ENCODE measurements at places on chromosomes 3 and 15.

DNA sequence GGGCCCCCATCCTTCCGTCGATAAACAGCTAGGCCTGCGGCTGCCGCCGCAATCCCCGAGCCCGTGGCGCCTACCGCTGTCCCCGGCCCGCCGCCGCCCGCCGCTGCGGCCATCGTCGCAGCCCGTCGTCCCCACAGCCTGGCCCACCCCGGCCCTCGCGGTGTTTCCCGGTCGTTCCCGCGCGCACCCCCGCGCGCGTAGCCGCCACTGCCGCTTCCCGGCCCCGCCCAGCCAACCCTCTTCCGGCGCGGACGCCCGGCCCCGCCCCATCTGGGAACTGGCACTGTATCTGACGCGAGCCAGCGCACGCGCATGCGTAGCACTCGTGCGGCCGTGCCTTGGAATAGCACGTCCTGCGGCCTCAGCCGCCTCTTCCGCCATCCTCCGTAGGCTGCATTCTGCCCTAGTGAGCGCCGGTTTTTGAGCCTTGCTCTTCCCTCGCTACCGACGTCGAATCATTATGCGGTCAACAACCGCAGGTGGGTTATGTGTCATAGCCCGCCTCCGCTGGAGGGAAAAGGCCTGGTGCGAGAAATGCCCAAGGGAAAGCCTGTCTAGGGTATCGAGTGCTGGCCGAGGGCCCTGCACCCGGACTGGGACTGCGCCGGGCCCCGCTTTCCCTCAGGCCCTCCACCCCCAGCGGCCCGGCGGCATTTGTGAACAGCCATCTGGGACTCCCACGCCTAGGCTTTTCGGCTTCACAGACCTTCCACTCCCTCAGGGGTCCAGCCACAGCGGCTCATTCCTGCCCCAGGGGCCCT is at the start of gene SMARCC1:
TSS of gene SMARCC1 (minus strand) at position 209 of the 761 bp plus-strand sequence. CDS start at position 113, 96 bp downstream.
- peak; percentile 94 for DNase-seq

- DNase-seq, result no peak
These were observed 448.0 kb upstream of the NECTIN3 start for GRCh38 chr3:110623571-110623970.

GRCh38 chr3:51358981-51359380 is 26.1 kb upstream of the MANF start:
- no peak for DNase-seq

- no peak for DNase-seq
These were observed 19.8 kb upstream of the MTHFS start for GRCh38 chr15:79916502-79917132.

DNA sequence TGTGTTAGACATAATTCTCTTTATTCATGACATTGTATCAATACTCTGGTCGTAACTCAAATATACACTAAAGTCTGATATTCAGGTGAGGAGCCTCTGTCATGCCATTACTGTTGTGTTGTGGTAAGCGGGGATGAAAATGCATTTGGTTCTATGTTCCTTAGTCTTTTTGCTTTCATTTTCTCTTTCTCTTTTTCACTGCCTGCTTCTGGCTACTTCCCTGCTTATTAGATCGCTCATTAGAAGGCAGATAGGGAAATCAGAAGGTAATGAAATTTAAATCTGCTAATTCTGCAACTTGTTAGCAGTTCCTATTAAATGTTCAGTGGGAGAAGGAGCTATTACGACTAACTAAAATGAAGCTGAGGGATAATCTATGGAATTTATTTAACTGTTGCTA is 345.0 kb downstream of the GRM7 start:
- no peak for DNase-seq

GRCh38 chr3:117063930-117064329 is 354.4 kb downstream of the TUSC7 start:
- no peak for DNase-seq

DNA sequence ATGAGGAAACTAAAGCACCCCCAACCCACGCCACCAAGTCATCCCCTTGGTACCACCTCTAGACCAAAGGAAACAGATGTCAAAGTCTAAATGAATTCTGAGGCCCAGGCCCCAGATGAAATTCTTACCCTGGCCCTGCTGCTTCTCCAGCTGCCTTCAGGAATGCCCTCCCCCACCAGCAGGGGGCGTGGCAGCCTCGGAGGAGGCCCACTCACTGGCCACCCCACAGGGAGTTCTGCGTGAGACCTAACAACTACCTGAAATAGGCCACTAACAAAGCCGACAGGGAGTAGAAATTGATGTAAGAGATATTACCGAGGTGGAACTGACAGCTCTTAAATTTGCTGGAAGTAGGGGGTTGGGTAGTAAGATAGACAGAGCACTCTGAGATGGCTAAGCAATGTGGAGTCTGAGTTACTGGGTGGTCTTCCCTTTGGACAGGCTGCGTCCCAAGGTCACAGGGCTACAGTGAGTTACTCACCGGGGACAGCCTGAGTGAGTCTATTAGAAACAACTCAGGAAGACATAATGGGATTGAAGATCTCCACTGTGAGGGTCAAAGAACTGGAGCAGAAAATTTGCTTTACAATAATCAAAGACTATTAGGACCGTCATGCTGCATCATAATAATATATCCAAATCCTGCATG is 240.7 kb downstream of the SHOX2 start:
- DNase-seq, result no peak

DNA sequence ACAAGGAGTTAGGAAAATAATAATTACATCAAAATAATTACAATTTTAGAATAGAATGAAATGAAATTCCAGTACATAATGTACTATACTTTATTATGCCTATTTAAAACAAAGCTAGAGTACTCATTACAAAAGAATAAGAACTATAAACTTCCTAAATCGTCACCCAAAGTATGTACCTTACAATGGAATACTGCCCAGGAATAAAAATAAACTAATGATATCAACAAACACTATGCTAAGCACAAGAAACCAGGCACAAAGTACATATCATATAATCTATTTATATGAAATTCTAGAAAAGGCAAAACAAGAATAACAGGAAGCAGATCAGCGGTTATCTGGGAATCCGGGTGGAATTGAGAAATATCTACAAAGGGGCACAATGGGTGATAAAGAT is 84.7 kb downstream of the MYO9A start:
- no peak for DNase-seq

- peak; percentile 20 for DNase-seq
These were observed 539.3 kb upstream of the LMCD1 start for GRCh38 chr3:7962301-7962700.

DNA sequence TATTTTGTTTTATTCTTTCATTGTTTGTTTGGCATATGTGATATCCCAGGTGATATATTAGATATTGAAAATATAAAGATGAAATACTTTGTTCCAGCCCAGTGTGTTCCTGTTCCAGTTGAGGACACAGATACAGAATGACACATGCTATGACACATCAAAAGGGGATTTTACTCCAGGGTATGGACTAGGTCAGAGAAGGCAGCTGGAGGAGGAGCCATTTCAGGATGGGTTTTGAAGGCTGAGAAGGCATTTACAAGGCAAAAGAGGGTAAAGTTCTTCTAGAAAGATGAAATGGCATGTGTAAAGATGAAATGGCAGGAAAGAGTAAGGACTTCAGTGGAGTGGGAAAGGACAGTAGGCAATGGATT is 163.8 kb downstream of the ZIC1 start:
- DNase-seq, result no peak

GRCh38 chr3:183247011-183247589 is 6.0 kb upstream of the B3GNT5 start:
- no peak for DNase-seq

DNA sequence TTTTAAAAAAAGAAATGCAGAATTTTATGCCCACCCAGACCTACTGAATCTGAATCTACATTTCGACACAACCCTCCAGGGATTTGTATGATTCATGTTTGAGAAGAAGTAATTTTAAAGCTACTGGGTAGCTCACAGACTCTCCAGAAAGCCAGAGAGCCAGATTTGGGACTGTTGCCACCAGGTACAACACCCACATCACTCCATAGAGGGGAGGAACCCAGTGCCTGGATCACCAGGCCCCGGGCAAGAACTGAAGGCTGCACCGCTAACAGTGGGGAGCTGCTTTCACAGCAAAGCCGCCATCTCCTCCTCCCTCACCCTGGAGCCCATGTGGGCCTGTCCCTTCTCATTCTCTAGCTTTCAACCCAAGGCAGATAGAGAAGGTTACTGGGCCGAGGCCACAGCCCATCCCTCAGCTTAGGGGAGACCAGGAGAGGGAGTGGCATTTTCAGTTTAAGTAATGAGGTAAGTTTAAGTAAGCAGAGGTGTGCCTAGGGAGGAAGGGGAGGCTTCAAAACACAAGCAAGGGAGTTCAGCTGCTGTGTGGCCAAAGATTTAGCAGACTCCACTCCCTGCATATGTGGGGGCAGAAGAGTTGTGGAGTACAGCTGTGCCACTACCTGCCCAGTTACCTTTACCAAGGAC is 109.8 kb downstream of the IL12A start:
- DNase-seq, result no peak

DNA sequence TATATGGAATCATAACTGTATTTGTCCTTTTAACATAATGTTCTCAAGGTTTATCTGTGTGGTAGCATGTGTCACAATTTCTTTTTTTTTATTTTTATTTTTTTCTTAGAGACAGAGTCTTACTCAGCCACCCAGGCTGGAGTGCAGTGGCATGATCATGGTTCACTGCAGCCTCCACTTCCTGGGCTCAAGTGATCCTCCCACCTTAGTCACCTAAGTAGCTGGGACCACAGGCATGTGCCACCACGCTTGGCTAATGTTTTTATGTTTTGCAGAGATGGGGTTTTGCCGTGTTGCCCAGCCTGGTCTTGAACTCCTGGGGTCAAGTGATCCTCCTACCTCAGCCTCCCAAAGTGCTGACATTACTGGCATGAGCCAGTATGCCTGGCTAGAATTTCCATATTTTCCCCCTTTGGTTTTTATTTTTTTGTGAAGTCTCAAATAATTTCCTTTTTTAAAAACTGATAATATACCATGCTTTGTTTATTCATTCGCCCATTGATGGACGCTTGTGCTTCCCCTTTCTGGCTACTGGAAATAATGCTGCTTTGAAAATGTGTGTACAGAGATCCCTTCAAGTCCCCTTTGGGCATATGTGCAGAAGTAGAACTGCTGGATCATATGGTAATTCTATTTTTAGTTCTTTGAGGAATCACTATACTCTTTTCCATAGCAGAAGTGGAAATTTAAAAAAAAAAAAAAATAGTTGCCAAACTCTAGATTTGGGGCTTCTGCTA is 28.4 kb downstream of the TMEM40 start:
- DNase-seq, result no peak

DNA sequence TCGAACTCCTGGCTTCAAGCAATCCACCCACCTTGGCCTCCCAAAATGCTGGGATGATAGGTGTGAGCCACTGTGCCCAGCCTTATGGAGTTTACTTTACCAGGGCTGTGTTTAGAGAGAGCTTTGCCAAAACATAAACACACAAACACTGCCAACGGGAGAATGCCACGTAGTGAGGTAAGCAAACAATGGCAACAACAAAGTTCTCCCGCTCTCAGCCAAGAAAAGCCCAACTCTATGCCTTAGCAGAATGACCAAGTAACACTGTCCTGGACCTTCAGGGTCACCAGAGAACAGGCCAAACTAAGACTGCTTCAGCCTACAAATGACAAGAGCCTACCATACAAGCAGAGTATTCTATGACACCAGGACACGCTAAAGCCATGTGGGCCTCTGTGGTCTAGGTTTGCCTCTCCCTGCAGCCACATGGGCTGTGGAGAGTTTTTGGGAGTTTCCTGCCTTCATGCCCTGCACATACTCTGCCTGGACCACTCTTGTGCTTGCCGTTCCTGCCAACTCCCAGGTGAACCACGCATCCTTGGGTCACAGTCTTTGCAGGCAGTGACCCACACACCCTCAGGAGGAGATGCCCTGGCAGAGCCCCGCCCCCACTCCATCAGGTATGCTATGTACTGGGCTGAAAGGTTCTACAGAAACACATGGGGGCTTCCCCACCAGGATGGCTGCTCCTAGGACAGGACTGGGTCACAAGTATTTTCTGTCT is 21.6 kb upstream of the CNBP start:
- no peak for DNase-seq

- DNase-seq, result no peak
These were observed 92.8 kb upstream of the ADAMTS17 start for GRCh38 chr15:100434561-100434960.

DNA sequence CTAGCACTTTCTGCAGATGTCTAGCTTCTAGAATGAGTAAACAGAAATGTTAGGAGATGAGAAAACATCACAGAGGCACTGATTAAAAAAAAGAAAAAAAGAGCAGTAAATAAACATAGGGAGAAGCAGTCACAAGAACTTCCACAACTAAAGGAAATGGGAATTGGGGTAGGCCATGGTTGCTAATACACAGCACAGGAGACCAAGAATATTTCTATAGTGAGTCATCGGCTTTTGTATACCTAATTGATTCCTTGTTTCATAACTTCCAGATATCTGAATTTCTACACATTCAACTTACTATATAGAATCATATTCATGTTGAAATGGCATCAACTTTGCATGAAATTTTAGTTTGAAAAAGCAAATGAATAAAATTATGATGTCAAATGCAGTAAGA is 47.3 kb upstream of the TCF12 start:
- no peak for DNase-seq

- DNase-seq, result no peak
These were observed 268.9 kb downstream of the SHOX2 start for GRCh38 chr3:157837336-157837735.

DNA sequence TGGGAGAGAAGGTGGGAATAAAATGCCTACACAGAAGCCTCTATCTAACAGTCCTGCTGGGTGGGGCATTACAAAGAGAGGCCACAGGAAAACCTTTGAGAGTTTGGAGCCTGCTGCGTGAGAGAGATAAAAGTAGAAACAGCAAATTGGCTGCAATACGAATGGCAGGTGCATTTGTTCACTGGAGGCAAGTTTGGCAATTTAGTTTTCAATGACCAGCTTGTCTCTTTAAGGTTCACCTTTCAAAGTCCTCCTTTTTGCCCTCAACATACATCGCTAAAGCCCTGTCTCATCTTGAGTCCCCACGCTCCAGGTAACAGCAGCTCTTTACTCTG is 405.7 kb downstream of the LSAMP start:
- DNase-seq, result no peak

DNA sequence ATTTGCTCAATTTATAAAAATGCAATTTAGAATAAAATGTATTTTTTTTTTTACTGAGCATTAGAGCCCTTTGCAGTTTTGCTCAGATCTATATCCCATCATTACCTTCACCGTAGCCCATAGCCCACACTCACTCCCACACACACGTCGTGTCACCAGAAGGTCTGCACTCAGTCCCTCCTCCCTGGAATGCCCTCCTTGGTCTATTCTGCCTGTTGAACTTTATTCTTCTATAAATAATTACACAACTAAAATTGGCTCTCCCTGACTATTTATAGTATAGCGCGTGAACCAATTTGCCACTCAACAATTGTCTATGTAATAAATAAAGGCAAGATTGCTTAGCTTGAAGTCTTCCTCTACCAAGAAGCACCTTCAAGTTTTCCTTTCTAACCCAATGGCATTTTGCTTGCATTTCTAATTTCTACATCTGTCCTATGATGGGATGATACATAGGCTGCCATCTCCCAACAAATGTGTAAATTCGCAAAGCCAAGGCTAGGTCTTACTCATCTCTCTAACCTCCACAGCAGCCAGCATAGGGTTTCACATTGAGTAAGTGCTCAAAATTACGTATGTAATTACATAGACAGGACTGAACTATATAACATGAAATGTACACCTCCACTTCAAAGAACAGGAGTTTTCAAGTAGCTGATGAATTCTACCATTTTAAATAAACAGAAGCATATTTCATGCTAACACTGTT is 172.0 kb upstream of the HES1 start:
- DNase-seq, result no peak

GRCh38 chr15:79311901-79312553 is 1.1 kb downstream of the TMED3 start:
- DNase-seq, result no peak

Measured in globus pallidus (tissue), 1 donor.